GM06990 (cell line): ENCODE measurements at places on chromosomes 3 and 15.

GRCh38 chr3:44870375-44871061, 3.9 kb upstream of the TGM4 start:
- DNase-seq: no peak

DNA sequence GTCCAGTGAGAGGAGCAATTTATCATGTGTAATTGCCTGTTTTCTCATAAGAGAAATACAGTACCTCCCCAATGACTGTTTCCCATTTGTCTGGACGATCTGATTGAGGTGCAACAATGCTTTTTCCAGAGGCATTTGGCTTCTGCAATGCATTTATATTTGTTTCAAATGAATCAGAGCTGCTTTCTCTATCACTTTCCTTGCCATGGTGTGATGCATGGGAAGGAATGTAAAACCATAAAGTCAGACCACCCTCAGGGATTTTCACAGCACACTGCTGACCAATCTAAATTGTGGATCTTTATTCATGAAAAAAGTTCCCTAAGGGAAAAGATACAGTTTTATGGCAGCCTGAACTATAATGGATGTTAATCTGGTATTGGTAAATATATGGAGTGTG, 333.0 kb downstream of the ZNF385D start:
- DNase-seq: no peak

DNA sequence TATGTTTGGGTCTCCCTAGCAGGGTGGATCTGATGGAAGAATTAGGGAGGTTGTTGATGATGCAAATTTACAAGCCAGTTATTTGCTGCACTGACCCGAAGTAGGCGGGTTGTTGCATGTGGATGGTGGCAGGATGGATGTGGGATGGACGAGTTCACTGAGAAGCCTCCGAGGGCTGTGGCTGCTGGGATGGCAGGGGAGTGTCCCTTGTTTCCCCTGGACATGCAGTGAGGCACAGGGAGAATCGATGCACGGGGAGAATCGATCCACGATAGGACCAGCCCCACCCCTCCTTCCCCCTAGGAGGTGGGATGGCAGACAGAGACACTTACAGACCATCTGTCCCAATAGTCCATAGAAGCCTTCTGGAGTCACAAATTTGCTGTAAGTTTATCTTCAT, 31.0 kb upstream of the KLF13 start:
- no peak for DNase-seq

GRCh38 chr15:78906316-78906620, 33.6 kb downstream of the MORF4L1 start:
- DNase-seq: no peak

- no peak for DNase-seq
Observed at GRCh38 chr3:174342171-174342570, 517.0 kb upstream of the NAALADL2 start.

GRCh38 chr3:134932035-134932434, 137.0 kb downstream of the EPHB1 start:
- no peak for DNase-seq

DNA sequence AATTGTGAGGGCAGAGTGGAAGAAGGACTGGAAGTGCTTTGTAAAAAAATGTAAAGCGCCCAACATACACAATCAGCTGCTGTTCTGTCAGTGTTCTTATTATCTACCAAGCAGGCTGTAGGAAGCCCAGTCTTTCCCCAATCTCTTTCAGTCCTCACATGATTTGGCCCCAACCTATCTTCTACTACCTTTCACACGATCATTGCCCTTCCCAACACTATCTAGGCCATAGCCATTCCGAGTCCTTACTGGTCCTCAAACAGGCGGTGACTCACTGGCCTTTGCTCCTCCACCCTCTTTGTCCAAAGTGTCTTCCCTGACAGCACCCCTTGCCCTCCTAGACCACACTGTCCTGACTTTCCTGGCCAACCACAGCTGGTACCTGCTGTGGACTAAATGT, 861 bp upstream of the RFT1 start:
- no peak for DNase-seq

- no peak for DNase-seq
Observed at GRCh38 chr3:153688301-153689120, 432.7 kb upstream of the ARHGEF26 start.
